Effector memory CD8-positive, alpha-beta T cell (primary cell): ENCODE measurements at places on chromosomes 6 and 20.

- DNase-seq, result no peak
Observed at GRCh38 chr6:80440496-80441115, 334.1 kb downstream of the BCKDHB start.

DNA sequence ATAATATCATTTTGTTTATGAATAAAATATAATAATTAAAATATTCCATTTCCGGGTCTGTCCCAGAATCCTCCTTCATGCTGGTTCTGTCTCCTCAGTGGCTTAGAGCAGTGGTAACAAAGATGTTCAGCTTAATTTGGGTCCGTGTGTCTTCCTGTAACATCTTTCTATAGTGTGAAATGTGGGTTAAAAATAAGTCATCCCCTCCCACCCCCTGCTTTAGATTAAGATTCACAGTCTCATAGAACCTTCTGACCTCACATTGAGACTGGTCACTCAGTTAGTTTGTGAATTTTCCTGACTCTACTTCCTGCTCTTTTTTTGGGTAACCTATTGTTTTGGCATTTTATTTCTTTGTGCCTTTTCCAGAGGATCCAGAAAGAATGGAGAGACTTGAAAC is 55.2 kb downstream of the SLX4IP start:
- no peak for DNase-seq

DNA sequence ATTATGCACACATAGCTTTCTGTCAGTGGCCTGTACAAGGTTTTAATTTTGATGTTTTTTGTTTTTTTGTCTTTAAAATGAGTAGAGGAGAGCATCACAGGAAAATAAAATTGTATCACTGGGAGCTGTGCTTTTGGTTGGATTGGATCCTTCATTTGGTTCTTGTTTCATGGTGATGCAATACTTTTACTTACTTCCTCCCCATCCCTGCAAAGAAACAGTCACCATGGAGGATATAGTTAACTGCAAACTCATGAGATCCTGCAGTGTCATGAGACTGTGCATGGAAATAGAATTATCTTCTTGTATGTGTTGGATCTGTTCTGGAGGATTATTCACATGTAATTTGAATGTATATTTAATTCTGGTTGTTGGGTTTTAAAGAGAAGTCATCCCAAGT is 122.3 kb downstream of the JARID2 start:
- DNase-seq, result no peak

- DNase-seq, result no peak
Observed at GRCh38 chr6:80148220-80148619, 41.7 kb downstream of the BCKDHB start.
